ENCODE measurements at places on chromosomes 6 and 20.

GRCh38 chr6:80105972-80106417, 476 bp upstream of the BCKDHB start:
- no peak for DNase-seq

- DNase-seq: no peak
Observed at GRCh38 chr6:18047406-18047805, 60.0 kb upstream of the KIF13A start.

DNA sequence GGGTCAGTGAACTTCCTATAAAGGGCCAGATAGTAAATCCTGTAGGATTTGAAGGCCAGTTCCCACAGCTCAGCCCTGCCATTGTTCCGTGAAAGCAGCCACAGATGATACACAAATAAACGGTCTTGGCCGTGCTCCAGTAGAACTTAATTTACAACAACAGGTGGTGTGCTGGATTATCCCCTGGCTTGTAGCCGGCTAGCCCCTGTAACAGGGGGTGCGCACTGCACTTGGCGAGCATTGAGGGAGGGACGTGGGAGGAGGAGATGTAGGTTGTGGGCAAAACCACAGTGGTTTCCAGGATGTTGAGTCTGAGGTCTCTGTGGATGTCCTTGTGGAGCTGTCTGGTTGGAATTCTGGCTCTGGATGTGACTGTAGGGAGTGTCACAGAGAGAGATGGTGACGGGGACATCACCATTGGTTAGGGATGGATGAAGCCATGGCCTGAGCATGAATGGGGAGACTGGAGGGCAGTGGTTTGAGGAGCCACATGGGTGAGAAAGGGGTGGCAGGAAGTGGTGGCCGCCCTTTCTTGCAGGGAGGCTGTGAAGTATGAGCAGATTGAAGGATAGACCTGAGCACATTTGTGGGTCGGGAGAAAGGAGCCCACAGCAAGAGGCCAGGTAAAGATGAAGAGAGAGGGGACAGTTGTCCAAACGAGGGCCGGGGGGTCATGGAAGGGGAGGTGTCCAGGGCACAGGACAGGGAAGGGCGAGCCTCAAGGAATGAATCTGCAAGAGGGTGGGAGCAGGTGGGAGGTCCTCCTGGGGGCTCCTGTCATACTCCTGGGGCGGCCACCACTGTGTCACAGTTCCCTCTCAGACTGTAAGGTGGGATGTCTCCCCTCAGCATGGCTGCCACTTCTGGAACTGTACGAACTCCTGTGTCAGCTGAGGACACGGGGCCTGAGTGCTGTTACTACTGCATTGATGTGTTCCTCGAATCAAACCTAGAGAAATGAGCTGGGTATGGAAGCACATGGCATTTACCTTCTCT, 53.6 kb downstream of the CDH26 start:
- DNase-seq: no peak

- no peak for DNase-seq
Observed at GRCh38 chr6:155502393-155502792, 46.8 kb upstream of the NOX3 start.

DNA sequence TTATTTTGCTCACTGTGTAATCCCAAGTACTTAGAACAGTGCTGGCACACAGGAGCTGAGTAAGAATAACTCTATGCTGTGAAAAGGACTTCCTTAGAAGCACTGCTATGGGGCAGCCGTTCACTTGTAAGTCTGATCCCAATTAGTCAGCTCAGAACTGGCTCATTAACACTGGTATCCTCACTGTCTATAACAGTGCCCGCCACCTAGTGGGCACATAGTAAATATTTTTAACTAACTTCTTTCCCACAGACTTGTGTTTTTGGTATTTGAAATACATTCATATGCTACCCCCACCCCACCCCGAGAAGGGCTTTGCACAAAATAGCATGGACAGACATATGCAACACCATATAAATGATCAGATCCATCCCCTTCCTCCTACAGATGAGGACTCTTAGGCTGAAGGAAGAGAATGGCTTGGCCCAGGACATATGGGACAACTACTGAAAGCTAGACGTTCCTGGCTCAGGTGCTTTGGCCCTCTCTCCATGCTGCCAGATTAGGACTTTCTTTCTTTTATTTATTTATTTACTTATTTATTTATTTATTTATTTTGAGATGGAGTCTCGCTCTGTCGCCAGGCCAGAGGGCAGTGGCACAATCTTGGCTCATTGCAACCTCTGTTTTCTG, 47.1 kb downstream of the DST start:
- peak; percentile 7 for DNase-seq

GRCh38 chr6:146910611-146911010, 293.6 kb upstream of the STXBP5 start:
- no peak for DNase-seq

DNA sequence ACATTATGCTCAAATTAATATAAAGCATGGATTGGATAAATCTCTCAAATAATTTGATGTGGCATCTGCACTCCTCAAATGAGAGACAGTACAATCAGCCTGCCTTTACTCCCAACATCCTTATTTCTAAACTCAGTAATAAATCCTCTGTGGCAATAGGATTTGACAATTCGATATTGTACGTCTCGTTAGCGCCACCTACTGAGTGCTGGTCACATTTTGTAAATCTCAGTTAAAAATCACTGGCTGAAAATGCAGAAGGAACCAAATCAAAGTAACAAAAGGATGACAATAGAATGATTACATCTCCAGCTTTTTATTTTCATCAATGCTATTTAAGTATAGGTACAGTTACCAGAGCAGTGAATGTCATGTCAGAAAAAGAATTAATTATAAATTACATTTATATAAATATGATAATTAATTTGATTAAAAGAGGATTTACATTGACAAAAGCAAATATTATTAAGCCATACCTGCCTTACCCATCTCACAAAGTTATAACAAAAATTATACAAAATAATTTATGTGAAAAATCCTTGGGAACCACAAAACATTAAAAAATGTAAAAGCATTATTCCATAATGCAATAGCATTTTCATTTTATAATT, 20.2 kb upstream of the GJE1 start:
- DNase-seq: peak; percentile 59

- no peak for DNase-seq
Observed at GRCh38 chr20:45924391-45925261, 9.9 kb upstream of the PCIF1 start.

GRCh38 chr20:14916360-14916920, 579.0 kb upstream of the FLRT3 start:
- no peak for DNase-seq

DNA sequence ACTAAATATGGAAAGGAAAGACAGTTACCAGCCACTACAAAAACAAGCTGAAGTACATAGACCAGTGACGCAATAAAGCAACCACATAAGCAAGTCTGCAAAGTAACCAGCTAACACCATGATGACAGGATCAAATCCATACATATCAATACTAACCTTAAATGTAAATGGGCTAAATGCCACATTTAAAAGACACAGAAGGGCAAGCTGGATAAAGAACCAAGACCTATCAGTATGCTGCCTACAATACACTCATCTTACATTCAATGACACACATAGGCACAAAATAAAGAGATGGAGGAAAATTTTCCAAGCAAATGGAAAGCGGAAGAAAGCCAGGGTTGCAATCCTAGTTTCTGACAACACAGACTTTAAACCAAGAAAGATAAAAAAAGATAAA, 24.1 kb downstream of the HLA-C start:
- no peak for DNase-seq

DNA sequence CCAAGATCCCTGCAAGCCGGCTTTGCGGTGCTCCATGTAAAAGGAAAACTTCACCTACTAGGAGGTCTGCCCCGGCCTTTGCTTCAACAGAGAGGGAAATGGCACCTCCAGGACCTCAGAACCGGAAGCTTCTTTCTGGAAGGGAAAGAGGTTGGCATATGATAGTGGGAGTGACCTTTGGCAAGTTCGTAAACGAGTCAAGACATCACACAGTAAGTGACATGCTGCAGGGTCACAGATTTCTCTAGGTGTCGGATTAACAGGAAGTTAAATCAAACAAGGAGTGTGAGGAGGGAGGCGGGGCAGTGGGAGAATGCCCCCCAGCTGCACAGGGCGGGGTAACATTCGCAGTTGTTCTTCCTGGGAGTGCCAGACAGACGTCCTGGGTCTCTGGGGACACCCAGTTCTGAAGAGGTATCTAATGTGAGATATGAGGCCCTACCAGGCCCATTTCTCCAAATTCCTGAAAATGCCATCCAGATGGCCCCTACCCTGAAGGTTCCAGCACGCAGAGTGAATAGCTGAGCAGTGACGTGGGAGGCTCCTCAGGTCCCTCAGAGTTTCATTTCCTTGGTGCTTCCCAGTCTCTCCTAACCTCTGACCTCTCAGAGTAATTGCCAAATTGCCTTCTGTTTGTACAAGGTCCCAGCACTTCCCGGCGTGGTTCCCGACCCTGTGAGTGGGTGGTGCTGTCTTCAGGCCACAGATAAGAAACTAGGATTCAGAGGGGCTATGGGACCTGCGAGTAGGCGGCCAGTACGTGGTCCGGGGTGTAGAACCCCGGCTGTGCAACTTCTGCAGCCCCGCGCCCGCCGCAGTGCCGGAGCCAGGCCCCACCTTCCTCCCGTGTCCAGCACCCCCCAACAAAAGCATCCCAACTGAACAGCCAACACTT, 1.9 kb downstream of the RRBP1 start:
- DNase-seq: no peak

DNA sequence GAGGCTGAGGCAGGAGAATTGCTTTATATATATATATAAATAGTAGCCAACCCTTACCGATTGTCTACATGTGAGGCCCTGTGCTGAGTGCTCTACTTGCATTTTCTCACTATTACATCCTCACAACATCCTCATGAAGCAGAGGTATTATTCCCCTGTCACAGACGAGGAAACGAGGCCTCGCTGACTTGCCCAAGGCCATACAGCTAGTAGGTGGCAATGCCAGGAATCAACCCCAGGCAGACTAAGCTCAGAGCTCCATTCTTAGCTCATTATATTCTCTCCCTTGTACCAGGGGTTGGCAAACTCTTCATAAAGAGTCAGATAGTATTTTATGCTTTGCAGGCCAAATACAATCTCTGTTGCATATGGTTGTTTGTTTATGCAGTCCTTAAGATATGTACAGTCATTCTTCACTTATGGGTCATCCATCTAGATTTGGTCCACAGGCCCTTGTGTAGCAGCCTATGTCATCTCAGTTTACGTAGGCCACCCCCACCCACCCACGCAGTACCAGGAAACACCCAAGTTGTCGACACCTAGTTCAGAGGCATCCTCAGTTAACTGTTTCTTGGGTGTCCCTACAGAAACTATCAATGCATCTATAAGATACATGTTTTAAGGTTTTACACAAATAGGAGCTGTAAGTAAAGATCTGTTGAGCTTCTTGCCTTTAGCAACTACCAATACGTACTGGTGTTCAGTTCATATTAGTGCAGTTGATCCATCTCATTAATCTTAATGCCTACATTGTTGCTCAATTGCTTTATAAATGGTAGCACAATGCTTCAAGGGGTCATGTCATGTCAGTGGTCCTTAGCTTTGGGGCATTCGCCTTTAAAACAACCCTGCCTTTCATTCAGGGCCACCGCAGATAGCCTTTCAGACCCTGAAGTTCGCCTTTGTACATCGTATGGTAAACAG, 3.0 kb downstream of the CASS4 start:
- peak; percentile 61 for DNase-seq

- DNase-seq: no peak
Observed at GRCh38 chr20:50429412-50429811, 80.8 kb upstream of the PTPN1 start.

DNA sequence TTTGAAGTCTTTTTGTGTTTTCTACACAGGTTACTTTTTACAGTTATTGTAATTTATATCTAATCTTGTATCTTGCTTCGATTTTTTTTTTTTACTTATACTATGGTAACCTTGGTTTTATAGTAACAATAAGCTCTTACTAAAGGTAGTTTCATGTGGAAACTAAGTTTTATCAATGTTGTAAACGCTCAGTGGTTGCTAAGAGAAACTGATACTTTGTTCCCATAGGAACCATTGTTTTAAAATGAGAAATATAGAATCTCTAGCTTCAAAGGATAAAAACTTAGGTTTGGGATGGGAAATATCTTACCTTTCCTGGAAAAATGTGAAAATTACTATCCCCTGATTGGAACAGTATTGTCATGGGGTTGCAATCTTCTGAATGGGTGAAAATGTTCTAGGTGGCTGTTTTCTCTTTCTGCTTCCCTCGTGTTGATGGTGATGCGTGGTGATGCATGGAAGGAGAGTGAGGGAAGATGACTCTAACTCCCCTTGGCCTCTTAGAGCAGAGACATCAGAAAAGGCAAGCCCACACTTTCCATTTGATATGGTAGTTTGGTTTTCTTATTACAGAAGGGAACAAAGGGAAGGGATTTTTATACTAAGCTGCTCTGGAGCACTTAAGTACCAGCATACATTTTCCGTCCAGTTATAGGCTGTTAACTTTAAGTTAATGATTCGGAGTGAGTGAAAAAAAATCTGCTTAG, 23.5 kb upstream of the BACH2 start:
- no peak for DNase-seq

- no peak for DNase-seq
Observed at GRCh38 chr6:95365454-95365853, 211.9 kb upstream of the MANEA start.

Data from activated T-cell treated with anti-CD3 and anti-CD28 coated beads, Interleukin-2, amount 50 U/mL, for 4 hours (primary cell).